ENCODE measurements at places on chromosomes 7 and 10. TPM values are rescaled to one million over a fixed set of nuclear protein-coding genes. Genes with fewer than 3 reads are reported as not detected.

DNA sequence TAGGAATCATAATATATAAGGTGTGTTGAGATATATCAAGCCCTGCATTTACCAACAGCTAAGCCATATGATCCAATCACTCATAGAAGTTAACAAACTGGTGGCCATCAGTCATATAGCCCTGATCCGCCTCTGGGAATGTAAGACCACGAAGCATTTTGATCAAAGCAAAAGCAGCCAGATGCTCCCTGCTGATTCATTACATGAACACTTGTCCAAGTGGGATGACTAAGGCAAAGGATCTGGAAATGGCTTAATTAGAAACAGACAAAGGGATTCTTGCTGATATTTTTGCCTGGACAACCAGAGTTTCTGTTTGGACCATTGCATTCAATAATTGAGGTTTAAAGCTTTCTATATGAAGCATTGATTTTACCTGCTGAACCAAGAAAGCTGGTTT is 535.5 kb downstream of the GPAM start:
- H3K27ac ChIP-seq: no peak overlapping the region
- H3K4me1 ChIP-seq: no peaks in the 10 kb centered on the region
- no peaks in the 10 kb centered on the region for H3K27me3 ChIP-seq
- H3K4me3 ChIP-seq: no peak overlapping the region
- H3K36me3 ChIP-seq: no peaks in the 10 kb centered on the region
- DNase-seq: no peak

DNA sequence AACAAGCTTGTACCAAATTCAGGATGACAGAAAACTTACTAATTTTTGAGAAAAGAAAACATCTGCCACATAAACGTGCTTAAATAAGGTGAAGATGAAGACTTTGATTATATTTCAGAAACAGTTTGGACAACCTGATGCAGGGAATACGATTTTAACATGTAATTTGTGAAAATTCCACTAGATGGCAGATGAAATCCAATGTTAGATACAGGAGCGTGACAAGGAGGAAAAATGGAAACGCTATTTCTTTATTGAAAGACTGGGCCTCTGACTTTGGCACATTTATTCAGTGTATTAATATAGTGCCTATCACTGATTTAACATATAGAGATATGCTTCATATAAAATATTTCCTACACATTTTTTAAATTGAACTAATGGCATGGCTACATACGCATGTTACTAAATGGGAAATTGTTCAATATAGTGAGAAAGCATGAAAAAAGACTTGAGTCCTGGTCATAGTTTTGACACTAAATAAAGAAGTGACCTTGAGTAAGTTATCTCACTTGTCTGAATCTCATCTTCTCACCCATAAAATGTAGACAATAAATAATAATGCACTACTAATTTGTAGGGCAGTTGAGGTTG is 60.7 kb downstream of the CD36 start:
- peaks cover 8% of the 10 kb centered on the region for H3K4me1 ChIP-seq
- H3K27ac ChIP-seq: no peak overlapping the region

GRCh38 chr10:131050162-131050766 is 261.3 kb downstream of the TCERG1L start:
- no peak for DNase-seq
- H3K27ac ChIP-seq: no peak overlapping the region
- H3K4me3 ChIP-seq: no peak overlapping the region
- H3K4me1 ChIP-seq: peaks cover 1% of the 10 kb centered on the region
- H3K36me3 ChIP-seq: no peaks in the 10 kb centered on the region

DNA sequence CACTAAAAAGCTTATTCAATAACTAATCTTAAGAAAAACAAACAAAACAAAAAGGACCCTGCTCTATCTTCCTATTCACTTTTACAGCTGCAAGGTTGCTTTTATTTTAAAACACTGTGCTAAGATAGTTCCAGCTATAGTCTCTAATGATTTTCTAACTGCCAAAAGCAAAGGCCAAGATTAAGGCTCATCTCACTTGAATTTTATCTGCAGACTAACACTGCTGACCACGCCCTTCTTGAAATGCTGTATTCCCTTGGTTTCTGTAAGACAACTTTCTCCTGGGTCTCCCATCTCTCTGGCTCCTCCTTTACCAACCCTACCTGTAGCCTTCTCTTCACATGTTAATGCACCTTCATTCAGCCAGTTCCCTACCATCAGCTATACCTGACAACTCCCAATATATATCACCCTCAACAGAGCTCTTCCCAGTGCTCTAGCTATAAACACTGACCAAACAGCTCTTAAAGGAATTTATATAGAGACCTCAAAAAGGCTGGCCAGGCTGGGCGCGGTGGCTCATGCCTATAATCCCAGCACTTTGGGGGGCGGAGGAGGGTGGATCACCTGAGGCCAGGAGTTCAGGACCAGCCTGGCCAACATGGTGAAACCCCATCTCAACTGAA is 11.7 kb downstream of the SRPK2 start:
- peaks cover 10% of the 10 kb centered on the region for H3K4me1 ChIP-seq
- peaks cover 6% of the 10 kb centered on the region for H3K36me3 ChIP-seq
- no peaks in the 10 kb centered on the region for H3K27me3 ChIP-seq
- no peak for DNase-seq
- no peak overlapping the region for H3K4me3 ChIP-seq

The RARRES2 gene
- total RNA-seq: 20.2 TPM
